Thoracic aorta (tissue), 2 donors: ENCODE measurements at places on chromosomes 1 and 21.

DNA sequence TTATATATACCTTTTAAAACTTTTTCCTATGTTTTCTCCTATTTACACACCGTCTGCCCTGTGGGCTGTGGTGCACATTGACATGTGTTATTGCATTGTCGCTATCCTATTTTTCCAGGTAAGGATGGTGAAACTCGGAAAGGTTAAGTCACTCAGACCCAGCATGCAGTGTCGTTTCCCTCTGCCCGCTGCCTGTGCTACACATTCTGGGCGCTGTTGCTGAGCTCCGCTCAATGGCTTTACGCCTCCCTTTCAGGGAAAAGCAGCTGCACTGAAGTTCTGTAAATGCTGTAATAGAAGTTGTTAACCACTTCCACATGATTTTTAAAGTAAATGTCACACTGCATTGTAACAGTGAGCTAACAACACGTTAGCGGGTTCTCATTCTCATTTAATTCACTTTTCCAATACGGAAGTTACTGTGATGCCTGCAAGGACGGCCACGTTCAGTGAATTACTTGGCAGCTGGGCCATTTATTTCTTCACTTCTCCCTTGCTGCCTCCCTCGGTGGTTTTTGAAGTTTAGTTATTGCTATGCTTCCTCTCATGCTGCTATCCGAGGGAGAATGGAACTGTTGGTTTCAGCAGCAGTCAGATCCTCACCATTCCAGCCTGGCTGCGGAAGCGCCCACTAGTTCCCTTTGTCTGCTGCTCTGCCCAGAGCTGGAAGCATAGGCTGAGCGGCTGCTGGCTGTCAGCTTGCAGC, 288.7 kb downstream of the SPATA17 start:
- no peak for DNase-seq

GRCh38 chr1:37161171-37161570, 126.9 kb upstream of the GRIK3 start:
- no peak for DNase-seq

GRCh38 chr1:223248770-223249140, 105.7 kb upstream of the TLR5 start:
- no peak for DNase-seq

GRCh38 chr1:173148545-173148944, 58.6 kb downstream of the TNFSF4 start:
- no peak for DNase-seq
